ENCODE measurements at places on chromosomes 1 and 21.

GRCh38 chr1:79920960-79921669, 914.6 kb upstream of the ADGRL4 start:
- no peak for DNase-seq

GRCh38 chr1:61089741-61090140, 7.4 kb downstream of the NFIA start:
- no peak for DNase-seq

DNA sequence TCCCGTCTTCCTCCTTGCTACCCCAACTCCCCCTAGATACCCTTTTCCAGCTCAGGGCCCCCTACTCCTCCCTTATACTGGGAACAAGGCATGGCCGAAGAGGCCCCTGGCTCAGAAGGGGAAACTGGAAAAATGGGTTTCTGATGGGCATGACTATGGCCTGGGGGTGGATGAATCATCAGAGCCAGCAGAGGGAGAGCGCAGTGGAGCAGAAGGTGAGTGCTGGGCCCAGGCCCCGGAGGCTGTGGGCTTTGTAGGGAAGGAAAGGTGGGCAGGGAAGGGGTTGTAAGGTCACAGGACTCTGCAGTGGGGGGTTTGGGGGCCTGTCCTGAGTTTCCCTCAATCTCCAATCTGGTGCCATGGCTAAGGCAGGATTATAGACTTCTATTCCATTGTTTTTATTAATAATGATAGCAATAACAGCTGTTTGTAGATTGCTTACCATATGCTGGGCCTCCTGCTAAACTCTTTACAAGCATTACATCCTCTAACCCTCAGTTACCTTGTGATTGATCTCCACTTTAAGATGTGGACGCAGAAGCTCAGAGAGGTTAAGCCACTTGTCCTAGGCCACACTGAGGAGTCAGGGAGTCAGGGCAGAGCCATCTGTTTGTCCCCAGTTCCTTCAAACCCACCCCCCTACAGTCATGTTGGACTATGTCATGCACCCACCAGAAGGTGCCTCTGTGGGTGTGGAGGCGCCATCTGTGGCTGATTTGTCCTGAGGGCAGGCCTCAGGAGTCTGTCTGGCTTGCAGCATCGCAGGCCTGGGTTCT, 36.2 kb upstream of the ZNF362 start:
- DNase-seq, result no peak

DNA sequence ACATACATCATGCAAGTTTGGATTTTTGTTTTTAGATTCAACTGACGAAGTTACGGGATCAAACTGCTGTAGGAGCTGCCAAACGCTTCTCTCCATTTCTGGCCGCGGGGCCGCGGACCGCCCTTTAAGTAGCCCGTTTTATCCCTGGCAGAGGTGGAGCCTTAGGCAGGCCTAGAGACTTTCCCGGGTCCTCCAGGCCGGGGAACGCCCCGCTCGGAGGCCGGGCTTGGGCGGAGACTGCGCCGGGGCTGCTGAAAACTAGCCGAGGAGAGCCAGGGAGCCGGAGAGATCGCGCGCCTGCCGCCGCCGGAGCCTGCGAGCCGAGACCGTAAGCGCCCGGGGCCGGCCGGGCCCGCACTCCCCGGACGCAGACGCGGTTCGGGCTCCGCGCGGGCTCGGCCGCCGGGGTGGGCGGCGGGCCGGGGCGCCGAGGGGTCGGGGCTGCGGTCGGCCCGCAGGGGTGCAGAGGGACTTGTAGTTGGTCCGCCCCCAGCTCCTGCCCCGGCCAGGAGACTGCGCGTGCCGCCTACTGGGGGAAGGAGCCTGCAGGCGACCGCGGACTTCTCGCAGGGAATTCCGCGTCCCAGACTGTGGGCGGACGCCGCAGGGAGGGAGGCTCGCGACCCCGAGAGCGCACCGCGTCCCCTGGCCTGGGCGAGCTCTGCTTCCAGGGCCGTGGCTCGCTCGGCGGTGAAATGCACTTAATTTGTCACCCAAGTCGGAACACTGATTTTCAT, at the start of gene EPHX1:
Gene EPHX1 (plus strand): TSS at position 283 of the 737 bp plus-strand sequence. CDS start 18,606 bp downstream, outside the sequence.
- DNase-seq, result peak; percentile 31

- no peak for DNase-seq
Observed at GRCh38 chr1:54812801-54813484, 11.8 kb upstream of the TTC22 start.

- DNase-seq, result no peak
Observed at GRCh38 chr21:42820616-42821465, 58.5 kb downstream of the WDR4 start.

GRCh38 chr1:89260566-89261255, 11.9 kb downstream of the GBP5 start:
- no peak for DNase-seq

DNA sequence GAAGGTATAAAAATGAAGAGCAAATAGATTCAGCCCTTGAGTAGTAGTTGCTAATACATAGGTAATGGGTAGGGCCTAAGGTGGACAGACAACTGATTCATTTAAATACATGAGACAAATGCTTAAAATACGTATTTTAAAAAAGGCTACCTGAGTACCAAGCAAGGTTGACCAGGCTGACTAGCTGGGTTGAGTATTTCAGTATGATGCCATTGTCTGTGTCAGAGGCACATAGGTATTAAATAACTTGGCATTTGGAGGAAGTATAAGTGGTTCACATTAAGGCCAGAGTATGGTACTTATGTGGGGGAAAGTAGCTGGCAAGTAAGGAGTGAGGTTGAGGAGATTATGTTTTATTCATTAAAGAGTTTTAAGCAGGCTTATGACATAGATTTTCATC, 19.4 kb downstream of the NEK7 start:
- no peak for DNase-seq

- no peak for DNase-seq
Observed at GRCh38 chr21:18245464-18245967, 883 bp downstream of the CHODL start.

DNA sequence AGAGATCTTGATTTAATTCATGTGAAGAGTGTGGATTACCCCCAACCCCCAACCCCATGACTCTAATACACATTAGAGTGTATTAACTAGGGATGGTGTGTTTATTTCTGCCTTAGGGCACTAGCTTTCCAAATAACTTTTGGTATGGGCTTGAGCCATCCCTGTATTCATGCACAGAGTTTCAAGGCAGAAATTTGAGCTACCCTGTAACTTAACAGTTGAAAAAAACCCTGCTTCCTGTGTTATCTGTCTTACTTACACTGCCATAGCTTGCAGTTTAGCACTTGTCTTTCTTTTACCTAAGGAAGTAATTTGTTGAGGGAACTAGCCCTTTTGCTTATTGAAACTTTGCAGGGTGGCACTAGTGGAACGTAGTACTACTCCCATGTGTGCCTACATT, 6.3 kb downstream of the SRSF11 start:
- DNase-seq, result no peak

DNA sequence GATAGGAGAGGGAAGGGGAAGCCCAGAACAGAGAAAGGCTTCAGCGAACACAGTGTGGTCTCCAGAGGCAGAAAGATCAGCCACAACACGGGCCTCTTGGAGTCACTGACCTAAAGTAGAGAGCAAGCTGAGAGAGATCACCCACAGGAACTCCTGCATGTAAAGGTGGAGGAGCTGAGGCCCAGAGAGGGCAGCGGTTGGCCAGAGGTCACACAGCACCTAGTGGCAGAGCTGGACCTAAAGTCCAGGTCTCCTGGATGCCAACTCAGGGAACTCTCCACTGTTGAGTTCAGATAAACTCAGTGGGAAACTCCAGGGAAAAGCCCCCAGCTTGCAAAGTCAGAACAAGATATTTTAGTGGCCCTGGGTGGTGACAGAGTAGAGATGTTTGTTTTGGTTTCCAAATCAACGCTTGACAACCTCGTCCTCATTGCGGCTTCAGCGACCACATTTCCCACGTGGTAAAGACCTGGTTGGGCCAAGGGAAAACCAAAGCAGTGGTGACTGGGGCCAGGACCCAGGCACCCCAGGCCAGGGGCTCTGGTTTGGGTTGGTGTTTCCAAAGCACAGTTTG, 4.6 kb downstream of the IFFO2 start:
- DNase-seq, result peak; percentile 74

GRCh38 chr1:29590583-29591565, 354.6 kb downstream of the PTPRU start:
- DNase-seq, result no peak

DNA sequence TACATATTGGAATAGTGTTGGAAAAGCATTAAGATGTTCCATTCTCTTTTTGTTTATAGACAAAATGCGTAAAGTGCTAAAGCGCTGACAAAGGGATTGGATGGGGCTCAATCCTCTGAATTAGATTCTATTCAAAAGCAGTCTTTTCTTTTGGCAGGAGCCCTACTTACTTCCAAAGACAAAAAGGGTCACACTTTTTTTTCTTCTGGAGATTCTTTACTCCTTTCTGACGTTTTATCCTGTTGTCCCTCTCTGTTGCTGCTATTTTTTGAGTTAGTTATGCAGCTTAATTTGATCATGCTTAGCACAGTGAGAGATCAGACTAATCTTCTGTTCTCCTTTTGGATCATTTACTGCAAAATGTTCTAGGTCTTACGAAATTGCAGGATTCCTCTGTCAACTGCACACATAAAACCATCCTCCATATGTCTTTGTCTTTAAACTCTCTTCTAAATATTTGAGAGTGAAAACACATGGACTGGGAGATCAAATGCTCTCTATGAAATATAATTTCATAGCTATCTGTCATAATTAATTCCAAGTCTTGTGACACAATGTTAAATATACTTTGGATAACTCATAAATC, 656.4 kb upstream of the ADGRL2 start:
- DNase-seq, result no peak

DNA sequence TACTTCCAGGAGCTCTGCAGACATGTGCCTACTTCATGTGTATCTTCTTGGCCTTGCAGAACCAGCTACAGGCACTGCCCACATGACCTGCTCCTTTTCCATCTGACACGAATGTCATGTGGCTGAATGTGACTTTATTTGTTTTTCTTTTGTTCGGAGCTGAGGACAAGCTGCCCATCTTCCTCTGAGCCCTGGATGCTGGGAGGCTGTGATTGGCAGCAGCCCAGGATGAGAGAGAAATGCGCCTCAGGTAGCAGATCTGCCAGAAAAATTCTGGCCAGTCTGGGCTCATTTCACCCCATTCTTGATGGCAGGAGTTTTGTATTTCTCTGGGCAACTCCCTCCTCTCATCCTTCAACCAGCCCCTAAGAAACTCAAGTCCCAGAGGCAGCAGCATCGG, 372.0 kb downstream of the RPS6KC1 start:
- DNase-seq, result no peak

DNA sequence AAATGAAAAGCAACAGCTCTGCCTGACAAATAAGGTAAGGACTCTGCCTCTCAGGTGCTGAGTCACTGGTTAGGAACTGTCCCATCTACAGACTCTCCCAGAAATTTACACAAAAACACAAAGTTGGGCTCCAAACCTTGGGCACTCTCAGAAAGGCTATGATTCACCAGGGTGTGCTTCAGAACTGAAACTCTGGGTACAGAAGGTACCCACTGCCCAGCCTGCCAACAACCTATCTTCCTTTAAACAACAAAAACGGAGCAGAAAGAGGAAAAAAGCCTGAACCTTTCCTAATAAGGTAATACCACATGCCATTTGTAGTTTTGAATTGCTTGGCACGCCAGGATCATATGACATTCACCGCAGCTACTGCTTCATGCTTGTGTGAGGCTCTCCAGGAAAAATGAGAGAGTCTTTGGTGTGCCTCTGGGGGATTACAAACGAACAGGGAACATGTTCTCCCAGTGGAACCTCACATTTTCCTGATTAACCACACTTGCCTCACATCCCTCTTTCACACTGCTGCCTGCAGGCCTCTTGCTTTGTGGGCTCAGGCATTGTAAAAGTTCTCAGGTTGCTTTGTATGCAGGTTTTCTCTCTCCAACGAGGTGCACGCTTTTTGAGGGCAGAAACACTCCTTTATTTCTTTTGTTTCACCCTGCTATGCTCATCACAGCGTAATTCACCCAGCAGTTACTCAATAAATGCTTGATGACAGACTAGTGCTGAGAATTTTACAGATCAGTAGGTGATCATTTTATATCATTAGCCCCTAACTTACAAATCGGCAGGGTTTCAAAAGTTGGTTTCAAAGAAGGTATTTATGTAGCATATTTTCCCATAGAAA, 65.1 kb downstream of the GADD45A start:
- DNase-seq, result no peak

GRCh38 chr1:104195395-104195794, 445.7 kb downstream of the AMY1C start:
- no peak for DNase-seq

DNA sequence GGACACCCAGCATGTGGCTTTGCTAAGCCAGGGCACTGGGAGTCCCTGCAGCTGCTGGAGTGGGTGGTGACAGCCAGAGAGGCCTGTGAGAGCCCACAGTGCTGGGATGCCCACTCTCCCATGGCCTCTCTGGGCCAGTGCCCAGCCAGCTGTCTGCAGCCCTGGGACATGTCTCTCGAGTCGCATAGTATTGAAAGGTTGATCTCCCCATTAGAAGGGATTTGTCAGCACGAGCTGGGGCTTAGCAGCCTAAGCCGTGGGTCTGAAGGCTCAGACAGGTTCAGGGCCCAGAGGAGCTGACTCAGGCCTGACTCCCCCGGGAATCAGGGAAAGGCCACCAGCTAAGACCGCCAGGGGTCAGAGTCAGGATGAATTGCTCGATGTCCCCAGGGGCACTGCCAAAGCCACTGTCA, 53.5 kb downstream of the FOXD2 start:
- DNase-seq, result no peak

DNA sequence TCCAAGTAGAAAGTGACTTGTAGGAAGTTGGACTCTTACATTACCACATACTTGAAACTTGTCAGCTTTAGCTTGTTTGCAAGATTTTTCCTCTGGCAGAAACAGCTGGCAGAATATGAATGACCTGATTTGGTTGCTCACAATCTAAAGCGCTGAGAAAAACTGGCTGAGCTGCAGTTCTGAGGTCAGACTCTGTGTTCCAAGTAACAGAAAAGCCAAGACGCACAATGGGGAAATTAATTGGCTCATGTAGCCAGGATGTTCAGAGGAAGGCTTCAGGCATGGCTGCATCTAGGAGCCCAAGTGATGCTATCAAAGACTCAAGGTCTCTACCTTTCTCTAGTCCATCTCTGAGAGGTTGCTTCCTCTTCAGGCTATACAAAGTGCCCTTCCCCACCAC, 27.0 kb downstream of the ALPL start:
- no peak for DNase-seq

DNA sequence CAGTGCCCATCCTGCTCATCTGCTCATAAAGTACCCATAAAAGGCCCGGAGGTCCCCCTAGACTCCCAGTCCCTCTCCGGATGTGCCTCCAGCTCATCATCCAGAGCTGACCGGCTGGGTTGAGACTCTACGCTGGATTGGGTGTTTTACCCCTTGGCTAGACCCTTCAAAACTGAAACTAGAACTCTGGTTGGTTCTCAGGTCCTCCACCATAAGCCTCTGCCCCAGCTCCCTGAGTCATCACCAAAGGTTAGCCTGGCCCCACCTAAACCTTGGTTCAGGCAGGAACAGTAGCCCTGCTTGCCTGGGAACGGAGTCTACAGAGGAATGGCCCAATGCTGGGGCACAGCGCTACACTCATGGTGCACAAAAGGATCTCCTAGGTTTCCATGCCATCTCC, 75.1 kb downstream of the TLR5 start:
- DNase-seq, result no peak

- DNase-seq, result peak; percentile 43
Observed at GRCh38 chr1:101235696-101236515, 913 bp upstream of the S1PR1 start.

- no peak for DNase-seq
Observed at GRCh38 chr1:198560161-198560560, 19.7 kb upstream of the ATP6V1G3 start.

- DNase-seq, result no peak
Observed at GRCh38 chr1:212110617-212111016, 75.1 kb downstream of the DTL start.

All from T-helper 2 cell (primary cell).